Right ventricle myocardium inferior (tissue), 1 donor: ENCODE measurements at places on chromosomes 4 and X. TPM values are rescaled to one million over a fixed set of nuclear protein-coding genes. Genes with fewer than 3 reads are reported as not detected.
A peak's percentile ranks its signal among the peaks of the same experiment; 100 is the strongest.

DNA sequence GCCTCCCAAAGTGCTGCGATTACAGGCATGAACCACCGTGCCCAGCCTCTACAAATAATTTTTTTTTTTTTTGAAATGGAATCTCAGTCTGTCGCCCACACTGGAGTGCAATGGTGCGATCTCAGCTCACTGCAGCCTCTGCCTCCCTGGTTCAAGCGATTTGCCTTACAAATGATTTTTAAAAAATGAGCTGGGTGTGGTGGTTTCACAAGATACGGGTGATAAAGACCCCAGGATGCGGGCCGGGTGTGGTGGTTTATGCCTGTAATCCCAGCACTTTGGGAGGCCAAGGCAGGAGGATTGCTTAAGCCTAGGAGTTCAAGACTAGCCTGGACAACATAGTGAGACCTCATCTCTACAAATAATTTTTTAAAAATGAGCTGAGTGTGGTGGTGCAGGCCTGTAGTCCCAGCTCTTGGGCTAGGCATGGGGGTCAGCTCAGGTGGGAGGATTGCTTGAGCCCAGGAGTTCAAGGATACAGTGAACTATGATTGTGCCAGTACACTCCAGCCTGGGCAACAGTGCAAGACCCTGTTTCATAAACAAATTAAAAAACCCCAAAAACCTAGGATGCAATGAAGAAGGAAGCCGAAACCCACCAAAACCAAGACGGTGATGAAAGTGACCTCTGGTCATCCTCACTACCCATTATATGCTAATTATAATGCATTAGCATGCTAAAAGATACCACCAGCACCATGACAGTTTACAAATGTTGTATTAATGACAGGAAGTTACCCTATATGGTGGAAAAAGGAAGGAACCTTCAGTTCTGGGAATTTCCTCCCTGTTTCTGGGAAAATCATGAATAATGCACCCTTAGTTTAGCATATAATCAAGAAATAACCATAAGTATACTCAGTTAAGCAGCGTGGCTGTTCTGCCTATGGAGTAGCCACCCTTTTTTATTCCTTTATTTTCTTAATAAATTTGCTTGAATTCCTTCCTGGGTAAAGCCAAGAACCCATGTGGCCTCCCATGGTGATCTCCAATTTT, 27.7 kb downstream of the PDGFRA start:
- no peak for DNase-seq

DNA sequence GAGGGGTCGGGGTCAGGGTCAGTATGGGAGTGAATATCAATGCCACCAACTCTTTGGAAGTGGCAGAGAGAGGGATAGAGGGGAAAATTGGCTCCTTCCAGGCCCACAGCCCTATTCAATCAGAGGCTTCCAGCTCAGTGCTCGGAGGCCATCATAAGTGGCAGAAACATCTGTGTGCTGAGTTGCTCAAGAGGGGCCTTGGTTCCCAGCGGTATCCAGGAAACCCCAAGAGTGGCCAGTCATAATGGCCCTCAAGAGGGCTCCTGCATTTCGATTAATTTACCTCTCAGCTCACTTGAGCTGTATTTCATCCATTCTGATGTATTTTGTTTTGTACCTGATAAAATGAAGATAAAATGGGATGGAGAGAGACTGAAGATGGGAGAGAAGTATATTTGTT, 154.3 kb upstream of the EOLA2 start:
- DNase-seq = no peak

GRCh38 chr4:99400831-99401230, 34.3 kb downstream of the ADH7 start:
- DNase-seq = no peak

DNA sequence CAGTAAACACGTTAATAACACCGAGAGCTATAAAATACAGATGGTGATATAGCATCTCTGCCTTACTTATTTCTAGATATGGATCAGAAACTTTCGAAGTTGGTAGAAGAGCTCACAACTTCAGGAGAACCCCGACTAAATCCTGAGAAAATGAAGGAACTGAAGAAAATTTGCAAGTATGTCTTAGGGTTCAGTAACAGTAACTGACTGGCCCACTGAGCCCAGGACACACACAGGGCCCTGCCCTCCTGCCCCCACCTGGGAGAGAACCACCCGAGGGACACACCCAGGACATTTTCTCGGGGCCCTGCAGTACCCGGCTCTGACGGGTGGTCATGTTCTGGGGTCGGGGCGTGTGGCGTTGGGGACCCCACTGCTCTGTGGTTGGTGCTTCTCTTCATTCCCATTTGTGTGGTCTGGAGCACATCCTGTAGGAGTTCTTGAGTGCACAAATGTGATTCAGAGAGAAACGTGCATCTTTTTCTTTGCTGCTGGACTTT, 1.1 kb downstream of the UVSSA start:
- peak; percentile 71 for DNase-seq

The FAM156A gene
- 7.3 TPM for total RNA-seq

- DNase-seq = no peak
These were observed 1344.2 kb upstream of the PABPC4L start for GRCh38 chr4:135545616-135546317.

DNA sequence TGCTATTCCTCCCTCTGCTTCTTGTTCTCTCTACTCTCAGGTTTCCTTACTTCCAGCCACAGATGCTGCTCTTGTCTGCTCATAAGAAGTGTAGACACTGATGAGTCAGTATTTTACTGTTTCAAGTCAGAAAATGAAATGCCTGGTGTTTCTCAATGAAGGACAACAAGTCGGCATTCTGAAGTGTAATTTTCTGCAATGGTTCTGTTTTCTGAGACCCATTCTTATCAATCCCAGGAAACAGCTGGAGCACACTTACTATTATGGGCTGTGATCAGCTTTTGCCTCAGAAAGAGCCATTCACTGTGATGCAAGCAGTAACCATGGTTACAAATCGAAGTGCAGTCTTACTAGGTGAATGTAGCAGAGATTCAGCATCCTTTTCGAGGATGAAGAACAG, 42.0 kb downstream of the SLC4A4 start:
- DNase-seq = no peak

The PDE5A gene
- 7.4 TPM for total RNA-seq

DNA sequence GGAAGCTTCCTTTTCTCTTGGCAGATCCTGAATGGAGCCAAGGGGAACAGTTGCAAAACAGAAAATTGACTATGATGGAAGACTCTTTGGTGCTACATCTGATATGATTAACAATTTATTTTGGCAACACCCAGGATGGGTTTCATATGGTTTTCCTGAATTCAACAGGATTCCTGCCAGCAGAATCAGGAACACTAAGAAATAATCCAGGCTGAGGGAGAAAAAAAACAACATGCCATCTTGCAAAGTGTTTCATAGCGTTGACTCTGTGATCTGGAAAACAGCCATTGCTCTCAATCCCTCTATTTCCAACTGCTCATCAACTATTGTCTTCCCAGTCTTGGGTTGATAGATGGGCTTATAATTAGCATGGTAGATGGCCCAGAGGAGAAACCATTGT, 303.8 kb upstream of the KLF3 start:
- DNase-seq = no peak

DNA sequence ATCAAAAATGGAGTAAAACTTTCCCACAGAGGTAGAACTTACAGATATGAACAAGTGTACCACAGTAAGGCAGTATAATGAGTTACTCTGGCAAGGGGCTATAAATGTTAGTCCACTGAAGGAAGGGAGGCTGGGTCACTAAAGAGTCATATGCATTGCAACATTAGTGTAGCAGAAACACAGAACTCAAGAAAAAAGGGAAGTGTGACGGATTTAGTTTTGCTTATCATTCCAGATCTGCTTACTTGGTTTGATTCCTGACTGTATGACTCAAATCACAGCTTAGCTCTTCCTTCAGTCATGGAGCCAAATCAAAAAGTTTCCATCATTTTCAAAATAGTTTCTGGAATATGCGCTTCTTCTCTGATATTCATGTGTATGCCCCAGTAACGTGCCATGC, 148.7 kb downstream of the FSTL5 start:
- DNase-seq = no peak

GRCh38 chrX:154908821-154909220, 22.7 kb downstream of the F8A1 start:
- DNase-seq = no peak

The GPR143 gene
- total RNA-seq = not detected

The PNCK gene
- 11.3 TPM for total RNA-seq

DNA sequence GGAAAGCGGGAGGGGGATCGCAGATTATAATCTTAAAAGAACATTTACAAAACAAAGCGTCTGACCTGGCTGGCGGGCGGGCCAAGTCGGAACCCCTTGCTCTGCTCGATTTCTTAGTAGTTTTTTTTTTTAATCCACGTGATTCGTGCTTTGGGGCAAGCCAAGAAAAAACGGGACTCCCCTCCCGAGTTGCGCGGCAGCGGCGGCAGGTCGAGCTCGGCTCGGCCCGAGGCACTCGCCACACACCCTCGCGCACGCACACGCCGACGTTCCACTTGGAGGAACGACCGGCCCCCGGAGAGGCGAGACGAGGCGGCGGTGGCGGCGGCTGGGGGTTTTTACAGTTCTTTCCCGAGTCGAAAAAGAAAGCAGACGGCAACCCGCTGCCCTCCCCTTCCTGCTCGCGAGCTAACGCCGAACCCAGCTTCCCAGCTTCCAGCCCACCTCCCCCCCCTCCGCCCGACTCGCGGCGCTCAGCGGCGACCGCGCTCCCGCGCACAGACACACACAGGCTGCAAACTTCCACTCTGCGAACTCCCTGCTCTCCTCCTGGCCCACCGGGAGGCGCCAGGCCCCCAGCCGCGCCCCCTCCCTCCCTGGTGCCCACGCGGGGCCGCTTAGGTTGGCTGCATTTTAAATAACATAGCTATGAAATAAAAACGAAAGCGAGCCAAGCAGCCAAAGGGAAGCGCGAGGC, 1.2 kb downstream of the BCOR start:
- peak; percentile 75 for DNase-seq

DNA sequence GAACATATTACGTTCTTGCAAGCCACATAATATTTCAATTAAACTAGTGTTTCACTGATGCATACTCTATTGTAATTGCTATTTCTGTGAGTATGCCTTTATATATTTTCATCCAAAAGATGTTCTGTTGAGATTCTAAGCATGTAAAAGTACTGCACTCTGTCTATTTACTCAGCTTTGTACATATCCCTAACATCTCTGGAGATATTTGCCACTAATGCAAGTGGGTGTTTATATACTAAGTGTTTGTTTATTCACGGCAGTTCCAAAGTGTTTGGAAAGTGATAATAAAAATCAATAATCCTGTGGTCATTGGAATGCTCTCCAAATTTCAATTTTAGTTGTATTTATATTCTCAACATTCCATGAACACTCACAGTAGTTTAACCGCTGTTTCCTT, 1989.0 kb downstream of the C4orf33 start:
- DNase-seq = no peak

DNA sequence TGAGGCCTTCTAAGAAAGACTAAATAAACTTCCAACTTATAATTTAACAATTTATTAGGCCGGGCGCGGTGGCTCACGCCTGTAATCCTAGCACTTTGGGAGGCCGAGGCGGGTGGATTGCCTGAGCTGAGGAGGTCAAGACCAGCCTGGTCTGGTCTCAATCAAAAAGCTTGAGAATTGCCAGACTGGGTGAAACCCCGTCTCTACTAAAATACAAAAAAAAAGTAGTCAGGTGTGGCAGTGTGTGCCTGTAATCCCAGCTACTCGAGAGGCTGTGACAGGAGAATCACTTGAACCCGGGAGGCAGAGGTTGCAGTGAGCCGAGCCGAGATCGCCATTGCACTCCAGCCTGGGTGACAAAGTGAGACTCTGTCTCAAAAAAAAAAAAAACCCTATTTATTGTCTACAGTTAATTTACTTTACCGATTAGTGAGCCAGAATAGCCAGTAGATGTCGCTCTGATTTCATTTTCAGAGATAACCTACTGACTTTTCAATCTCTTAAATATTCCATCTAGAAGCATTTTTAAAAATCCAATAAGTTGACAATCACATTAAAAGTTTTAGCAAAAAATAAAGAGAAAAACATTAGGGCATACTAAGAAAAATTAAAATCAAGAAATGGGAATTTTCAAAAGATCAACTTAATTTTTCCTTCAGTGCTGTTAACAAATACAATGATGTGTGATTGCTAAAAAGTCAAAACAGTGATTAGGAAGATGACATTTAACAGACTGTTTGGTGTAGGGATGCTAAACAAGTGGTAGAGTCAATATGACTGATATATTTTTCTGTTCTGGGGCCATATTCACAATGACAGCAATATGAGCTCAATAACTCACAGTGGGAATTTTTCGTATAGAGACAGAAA, 4.3 kb upstream of the SHROOM3 start:
- DNase-seq = no peak

The IL21 gene
- total RNA-seq = not detected

DNA sequence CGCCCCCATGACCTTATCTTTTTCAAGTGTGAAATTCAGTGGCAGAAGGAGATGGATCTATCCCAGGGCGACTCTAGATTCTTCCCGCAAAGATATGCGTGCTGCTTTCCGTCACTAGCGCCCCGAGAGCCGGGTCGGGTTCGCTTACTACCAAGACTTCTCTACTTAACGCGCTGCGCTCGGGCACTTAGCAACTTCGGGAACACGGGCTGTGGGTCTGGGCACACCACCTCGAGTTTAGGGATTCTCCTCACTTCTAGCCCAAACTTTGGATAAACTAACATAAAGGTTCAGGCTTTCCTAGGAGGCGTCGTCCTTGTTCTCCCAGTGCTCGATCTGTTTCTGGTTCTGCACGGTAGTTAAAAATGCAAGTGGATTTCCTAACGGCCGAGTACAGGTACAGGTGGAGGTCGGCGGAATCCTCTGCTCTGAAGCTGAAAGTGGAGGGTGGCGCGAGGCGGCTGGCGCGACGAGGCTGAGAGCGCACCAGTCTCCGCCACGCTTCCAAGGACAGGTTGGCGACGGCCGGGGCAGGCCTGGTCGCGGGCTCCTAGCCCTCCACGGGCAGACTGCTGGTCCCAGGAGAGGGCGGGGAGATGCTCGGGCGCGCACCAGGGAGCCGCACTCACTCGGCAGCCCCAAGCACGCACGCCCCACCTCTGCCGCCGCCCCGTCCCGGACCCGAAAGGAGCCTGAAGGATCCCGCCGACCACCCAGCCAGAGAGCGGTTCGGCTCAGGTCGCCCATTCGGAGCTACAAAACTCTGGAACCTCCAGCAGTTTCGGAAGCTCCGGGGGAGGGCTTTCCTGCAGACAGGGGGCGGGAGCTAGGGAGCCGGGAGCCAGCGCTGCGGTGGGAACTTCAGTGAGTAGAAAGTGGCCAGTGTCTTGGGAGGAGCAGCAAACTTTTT, 100.8 kb upstream of the TENM3 start:
- no peak for DNase-seq

The RAB33A gene
- total RNA-seq = 0.32 TPM

GRCh38 chr4:36111172-36111571, 133.1 kb downstream of the ARAP2 start:
- DNase-seq = no peak

The SPATA4 gene
- not detected for total RNA-seq
